ENCODE measurements at places on chromosomes 11 and 22.

DNA sequence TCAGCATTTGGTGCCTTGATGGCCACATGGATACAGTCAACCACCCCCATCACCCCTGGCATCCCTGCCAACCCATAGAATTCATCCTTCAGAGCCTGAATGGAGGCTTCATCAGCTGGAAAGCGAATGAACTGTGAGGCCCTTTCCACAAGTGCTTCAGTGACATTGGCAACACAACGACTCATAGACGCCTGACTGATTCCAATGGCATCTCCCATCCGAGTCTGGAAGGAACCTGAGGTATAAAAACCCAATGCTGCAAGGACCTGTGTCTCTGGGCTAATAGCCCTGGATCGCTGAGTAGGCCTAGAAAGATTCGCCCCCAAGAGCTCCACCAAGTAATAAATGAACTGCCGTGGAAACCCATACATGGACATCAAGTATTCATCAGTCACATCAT, 1.3 kb downstream of the HARBI1 start:
- no peak for DNase-seq

DNA sequence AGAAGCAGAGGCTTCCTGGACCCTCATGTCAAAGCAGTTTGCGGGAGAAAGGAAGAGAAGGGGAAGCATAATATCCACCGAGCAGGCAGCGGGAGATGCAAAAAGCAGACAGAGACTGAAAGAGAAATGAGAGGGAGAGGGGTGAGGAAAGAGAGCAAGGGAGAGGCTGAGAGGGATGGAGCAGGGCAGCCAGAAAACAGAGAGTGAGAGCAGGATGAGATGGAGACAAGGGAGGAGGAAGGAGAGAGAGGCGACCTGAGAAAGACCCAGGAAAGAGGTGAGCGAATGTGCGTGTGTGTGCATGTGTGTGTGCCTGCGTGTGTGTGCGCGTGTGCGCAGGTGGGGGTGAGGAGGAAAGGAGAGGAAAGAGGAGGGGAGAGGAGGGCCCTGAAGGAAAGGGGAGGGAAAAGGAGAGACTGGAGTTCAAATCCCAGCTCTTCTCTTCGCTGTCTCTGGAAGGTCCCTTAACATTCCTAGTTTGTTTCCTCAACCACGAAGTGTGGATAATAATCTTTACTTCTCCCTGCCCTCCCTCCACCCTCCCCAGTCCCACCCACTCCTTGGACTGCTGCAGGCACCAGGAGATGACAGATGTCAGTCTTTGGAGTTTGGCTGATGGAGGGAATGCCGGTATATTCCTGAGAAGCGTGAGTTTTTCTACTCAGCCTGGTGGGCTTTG, 67.9 kb downstream of the ISX start:
- no peak for DNase-seq

DNA sequence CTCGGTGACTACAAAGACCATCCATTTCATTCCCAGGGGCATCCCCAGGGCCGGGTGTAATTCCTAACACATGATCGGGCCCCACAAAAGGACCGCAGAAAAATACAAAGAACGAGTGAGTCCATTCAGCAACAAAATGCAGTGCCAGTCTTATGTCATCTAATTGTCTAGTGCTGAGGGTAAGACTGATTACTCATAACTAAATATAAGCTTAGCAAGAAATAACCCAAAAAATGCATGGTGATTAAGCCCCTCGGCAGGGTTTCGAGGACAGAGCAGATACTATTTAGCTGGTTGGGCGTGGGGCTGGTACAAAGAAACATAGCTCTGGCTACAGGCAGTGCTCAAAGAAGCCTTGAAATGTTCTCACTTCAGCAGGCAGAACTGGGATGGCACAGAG, 1078.9 kb downstream of the OPCML start:
- no peak for DNase-seq

DNA sequence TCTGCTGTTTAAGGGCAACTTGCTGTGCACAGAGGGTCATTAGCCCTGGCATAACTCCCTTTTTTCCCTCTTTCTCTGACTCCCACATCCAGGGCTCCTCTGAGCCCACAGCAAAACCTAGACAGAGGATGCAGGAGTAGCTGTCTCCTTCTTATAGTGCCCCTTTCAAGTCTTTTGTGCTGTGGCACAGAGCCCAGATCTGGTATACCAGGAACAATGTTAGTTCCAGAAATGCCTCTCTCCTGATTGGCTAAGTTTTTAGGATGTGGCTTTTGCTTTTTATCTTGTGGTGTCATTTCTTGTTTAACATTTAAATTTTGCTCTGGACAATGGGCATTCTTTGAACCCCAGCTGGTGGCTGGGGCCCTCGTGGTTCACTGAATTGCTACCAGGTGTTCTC, 25.6 kb upstream of the RRM1 start:
- peak; percentile 77 for DNase-seq

- DNase-seq, result no peak
Measured at GRCh38 chr11:61109671-61110070, 7.4 kb downstream of the CD5 start.

DNA sequence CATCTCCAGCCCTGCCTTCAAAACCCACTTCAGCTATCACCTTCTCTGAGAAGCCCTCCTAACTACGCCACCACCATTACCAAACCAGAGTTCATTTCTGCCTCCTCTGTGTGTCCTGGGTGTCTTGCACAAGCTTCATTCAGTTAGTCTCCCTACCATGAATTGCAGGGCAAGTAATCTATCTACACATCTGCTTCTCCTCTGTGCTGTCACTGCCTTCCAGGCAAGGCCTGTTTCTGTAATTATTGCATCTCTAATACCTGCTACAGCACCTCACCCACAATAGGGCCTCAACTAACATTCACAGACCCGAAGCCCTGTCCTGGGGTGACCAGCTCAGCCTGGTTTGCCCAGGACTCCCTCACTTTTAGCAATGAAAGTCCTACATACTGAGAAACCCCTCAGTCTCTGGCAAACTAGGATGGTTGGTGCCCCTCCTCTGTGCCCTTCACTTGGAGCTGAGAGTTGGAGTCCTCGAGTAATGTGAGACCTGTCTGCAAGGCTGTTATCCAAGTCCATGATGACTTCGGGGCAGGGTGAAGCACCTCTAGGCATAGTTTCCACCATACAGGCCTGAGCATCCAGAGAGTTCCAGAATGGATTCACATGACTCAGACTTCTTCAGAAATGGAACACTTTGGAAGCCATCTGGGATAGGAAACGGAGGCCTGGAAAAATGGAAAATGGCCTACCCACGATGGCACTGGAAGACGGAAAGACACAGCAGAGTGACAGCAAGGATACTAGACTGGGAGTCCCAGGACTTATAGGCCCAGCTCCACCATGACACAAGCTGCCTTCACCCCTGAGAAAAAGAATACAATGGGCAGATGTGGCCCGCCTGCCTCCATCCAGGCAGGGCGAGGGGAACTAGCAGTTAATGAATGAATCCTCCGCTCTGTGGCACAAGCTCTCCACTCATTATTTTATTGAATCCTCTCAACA, 269.3 kb downstream of the BUD13 start:
- no peak for DNase-seq

DNA sequence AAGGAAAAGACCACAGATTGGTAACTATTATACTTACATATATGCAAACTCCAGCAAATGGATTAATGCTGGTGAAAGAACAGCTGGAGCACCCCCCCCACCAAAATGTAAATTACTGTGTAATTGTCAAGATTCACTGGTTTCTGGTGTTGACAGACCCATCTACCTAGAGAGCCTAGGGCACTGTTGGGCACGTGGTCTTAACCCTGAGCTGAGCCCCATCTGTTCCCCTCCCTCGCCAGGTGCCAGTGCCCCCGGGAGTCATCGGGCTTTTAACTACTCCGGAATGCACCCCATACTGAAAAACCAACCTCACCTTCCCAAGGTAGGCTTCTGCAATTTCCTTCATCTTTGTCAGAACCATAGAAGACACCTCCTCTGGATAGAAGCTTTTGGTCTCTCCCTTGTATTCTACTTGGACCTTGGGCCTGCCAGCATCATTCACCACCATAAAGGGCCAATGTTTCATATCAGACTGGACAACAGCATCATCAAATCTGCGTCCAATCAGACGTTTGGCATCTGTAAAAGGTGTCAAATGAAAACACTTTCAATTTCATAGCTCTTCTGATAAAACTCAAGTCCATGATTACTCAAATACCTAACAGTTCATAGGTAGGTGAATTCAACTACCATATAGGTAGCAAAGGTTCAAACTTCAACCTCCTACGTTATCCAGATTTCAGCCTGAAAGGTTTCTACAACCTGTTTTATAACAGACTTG, 1.5 kb downstream of the HSPA8 start:
- DNase-seq, result no peak

- no peak for DNase-seq
Measured at GRCh38 chr11:99555486-99555885, 534.7 kb downstream of the CNTN5 start.

DNA sequence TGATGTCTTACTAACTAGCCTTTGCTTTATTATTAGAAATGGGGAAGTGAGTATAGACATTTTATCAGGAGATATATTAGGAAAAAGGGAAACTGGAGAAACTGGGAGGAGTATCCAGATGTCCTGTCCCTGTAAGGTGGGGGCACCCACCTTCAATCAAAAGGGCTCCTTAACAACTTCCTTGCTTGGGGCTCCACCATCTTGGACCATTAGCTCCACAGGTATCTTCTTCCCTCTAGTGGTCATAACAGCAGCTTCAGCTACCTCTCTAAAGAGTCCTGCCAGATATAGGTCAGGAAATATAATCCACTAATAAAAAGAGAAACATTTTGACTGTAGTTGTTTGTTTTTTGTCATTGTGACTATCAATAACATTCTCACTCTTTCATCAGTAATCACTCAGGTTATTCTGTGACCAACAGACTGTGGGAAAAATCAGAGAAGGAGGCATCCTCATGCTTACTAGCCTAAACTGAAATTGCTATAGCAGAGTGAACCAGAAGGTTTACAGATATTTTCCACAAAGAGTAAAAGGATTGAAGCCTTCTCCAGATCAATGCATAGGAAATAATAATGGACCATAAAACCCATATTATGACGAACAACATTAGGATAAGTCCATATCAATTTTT, 10.4 kb downstream of the OR51B4 start:
- DNase-seq, result peak; percentile 70

DNA sequence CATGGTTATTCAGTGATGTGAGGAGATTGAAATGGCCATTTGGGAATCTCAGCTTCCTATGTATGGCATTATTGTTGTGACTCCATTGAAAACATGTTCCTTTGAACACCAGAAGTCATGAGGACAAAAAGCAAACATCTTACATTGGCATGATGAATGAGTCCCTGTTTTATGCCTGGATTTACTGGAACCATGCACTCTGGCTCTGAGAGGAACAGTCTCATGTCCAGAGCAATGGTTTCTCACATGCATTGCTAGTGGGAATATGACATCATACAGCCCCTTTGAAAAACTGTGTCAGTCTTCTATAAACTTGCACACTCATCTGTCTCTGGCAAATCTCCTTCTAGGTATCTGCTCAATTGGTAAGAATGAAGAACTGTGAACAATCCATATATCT, 3.4 kb upstream of the KDM4F start:
- no peak for DNase-seq

GRCh38 chr11:19379465-19379864, 138.7 kb upstream of the E2F8 start:
- DNase-seq, result no peak

- peak; percentile 85 for DNase-seq
Measured at GRCh38 chr22:50034126-50035081, 21.8 kb upstream of the IL17REL start.

- peak; percentile 34 for DNase-seq
Measured at GRCh38 chr11:75946531-75947530, 131.8 kb downstream of the UVRAG start.

DNA sequence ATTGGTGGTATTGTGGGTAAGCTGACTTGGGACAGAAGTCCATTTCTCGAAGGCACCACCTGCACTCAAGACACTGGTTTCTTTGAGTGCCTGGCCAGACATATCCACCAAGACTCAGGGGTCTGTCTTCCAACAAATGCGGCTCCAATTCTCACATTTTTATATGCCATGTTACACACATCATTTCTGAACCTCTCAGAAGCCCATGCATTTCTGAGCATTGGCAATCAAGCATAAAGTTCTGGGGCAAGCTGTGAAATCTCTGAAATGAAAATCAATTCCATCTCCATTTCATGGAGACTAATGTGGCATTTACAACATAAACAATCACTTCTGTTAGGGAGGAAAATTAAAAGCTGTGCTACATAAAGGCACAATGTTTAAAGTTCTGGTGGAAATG, 243.7 kb downstream of the KIRREL3 start:
- DNase-seq, result no peak

DNA sequence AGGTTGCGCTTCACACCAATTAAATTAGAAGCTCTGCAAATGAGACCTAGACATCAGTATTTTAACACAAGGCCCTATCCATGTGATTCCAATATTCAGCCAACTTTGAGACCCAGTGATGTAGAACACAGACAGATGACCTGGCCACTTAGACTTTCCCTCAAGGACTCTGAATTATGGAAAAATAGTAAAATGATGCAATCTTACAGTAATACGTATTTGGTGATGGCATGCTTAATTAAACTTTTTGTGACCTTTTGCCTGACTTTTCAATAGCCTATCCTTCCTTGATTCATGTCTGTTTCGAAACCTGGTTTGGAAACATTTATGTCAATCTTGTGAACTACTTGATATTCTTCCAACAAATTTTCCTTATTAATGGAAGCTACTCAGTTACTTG, 521.2 kb downstream of the KCNA4 start:
- DNase-seq, result no peak

Data from common myeloid progenitor, CD34-positive (primary cell).